ENCODE measurements at places on chromosomes 5 and 9. TPM values are rescaled to one million over a fixed set of nuclear protein-coding genes. Genes with fewer than 3 reads are reported as not detected.

DNA sequence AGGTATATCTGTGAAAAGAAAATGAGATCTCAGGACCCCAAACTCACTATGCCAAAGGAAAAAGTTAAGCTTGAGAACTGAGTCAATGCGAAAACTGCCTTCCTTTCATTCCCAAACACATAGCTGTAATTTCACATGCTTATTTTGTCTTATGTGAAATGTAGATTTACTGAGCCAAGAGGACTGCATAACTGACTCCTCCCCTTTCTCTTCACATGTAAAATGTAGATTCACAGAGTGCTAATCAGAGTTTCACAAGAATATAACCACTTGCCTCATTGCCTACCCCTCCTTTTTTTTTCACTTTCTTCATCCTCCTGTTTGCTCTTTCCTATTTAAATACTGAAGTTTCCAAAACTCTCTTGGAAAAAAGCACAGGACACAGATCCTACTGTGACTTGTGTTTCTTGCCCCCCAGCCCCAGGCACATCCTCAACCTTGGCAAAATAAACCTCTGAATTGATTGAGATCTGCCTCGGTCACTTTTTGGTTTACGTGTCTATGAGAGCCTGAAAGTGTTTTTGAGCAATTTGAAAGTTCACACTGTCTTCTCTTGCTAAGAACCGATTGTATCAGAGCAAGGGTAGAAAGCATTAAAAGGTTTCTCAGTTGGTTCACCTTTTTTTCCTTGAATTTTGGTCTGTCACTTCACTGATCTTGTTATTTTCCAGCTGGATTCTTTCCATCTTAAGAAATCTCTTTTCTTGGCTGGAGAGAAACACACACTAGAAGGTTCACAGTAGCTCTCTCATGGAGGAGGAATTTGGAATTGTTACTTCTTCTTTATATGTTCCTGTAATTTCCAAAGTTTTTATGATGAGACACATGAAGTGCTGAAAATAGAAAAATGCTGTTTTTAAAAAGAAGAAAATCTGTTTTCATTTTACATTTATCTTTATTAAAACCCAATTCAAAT, 44.8 kb upstream of the SNAPC3 start:
- H3K36me3 ChIP-seq = peaks cover 1% of the 10 kb centered on the region
- H3K27ac ChIP-seq = no peak overlapping the region
- DNase-seq = no peak
- peaks cover 28% of the 10 kb centered on the region for H3K27me3 ChIP-seq

GRCh38 chr5:176694631-176695030, 47.3 kb downstream of the TSPAN17 start:
- H3K27me3 ChIP-seq = peaks cover 67% of the 10 kb centered on the region
- H3K4me1 ChIP-seq = no peaks in the 10 kb centered on the region
- no peak for DNase-seq
- H3K36me3 ChIP-seq = no peaks in the 10 kb centered on the region
- H3K27ac ChIP-seq = no peak overlapping the region

- H3K4me3 ChIP-seq = no peak overlapping the region
- DNase-seq = no peak
- H3K36me3 ChIP-seq = peaks cover 1% of the 10 kb centered on the region
- no peaks in the 10 kb centered on the region for H3K4me1 ChIP-seq
- H3K27ac ChIP-seq = no peak overlapping the region
- H3K27me3 ChIP-seq = peaks cover 23% of the 10 kb centered on the region
These were observed 159.2 kb downstream of the ARRDC3 start for GRCh38 chr5:91223886-91224285.

- peaks cover 30% of the 10 kb centered on the region for H3K36me3 ChIP-seq
- H3K27me3 ChIP-seq = no peaks in the 10 kb centered on the region
- H3K4me3 ChIP-seq = peak overlapping the region; percentile 83
- peak overlapping the region; percentile 83 for H3K27ac ChIP-seq
These were observed 11.0 kb upstream of the NANS start for GRCh38 chr9:98045234-98046179.

DNA sequence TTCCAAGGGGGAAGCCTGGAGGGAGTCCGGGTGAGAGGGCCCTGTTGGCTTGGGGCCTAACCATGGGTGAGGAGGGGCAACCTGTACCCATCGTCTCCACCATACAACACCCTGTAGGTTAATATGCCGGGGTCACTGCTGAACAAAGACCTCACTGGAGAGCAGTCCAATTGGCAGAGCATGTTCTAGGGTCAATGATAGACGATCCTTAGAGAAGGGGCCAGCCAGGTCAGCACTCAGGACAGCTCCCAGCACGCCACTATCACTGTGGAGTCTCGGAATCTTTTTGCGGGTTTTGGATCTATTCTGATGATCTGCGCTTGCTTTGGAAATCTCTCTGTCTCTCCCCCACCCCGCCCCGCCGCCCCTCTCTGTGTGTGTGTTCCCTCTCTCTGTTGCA, 218.4 kb upstream of the MVB12B start:
- DNase-seq = no peak
- H3K36me3 ChIP-seq = no peaks in the 10 kb centered on the region
- no peak overlapping the region for H3K27ac ChIP-seq
- H3K27me3 ChIP-seq = peaks cover 14% of the 10 kb centered on the region
- H3K4me3 ChIP-seq = no peak overlapping the region

DNA sequence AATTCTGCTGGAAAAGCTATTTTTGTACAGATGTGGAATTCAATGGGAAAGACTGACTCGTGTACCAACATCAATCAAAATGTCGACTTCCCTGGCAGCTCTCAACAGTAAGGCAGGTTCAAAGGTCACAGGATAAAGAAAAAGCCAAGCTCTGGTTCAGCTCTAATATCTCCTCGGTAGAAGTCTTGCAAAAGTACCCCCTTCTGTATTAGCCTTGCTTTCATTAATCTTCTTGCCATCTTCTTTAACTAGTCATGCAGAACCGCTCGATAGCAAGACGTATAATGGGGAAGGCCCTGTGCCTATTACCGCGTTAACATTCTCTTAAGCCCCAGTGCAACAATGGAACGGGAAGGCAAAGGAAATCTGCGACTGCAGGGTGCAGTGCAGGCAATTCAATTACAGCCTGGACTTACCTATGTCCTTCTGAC, 201.2 kb downstream of the GAPVD1 start:
- peaks cover 13% of the 10 kb centered on the region for H3K36me3 ChIP-seq
- peaks cover 5% of the 10 kb centered on the region for H3K4me1 ChIP-seq
- no peak overlapping the region for H3K4me3 ChIP-seq
- no peak overlapping the region for H3K27ac ChIP-seq
- DNase-seq = no peak

- DNase-seq = no peak
- H3K27ac ChIP-seq = no peak overlapping the region
- no peaks in the 10 kb centered on the region for H3K27me3 ChIP-seq
- no peaks in the 10 kb centered on the region for H3K4me1 ChIP-seq
- H3K4me3 ChIP-seq = no peak overlapping the region
These were observed 56.2 kb upstream of the GABRB2 start for GRCh38 chr5:161602736-161603135.

GRCh38 chr9:137493364-137494103, 34.4 kb upstream of the NSMF start:
- H3K36me3 ChIP-seq = no peaks in the 10 kb centered on the region
- no peak for DNase-seq
- H3K4me3 ChIP-seq = no peak overlapping the region
- peaks cover 14% of the 10 kb centered on the region for H3K4me1 ChIP-seq
- peaks cover 6% of the 10 kb centered on the region for H3K27me3 ChIP-seq
- no peak overlapping the region for H3K27ac ChIP-seq

GRCh38 chr9:99221266-99221620, 499 bp downstream of the ALG2 start:
- peaks cover 56% of the 10 kb centered on the region for H3K4me1 ChIP-seq
- peak overlapping the region; percentile 99 for H3K4me3 ChIP-seq
- peaks cover 36% of the 10 kb centered on the region for H3K36me3 ChIP-seq
- H3K27ac ChIP-seq = peak overlapping the region; percentile 84

DNA sequence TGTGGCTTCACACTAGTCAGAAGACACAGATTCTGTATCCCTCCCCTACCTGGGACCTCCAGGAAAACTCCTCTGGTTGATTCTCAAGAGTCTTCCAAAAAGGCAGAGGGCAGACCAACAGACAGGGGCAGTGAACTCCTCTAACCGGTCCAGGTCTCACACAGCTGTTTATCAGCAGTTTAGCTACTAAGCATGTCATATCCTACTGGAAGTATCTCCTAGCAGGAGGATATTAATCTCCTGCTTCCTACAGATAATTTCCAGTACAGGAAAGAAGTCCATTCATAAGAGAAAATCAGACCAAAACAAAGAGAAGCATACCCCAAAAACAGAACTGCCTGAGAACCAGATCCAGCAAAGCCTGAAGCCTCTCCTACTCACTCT, 64.3 kb downstream of the DTWD2 start:
- no peaks in the 10 kb centered on the region for H3K36me3 ChIP-seq
- H3K4me1 ChIP-seq = no peaks in the 10 kb centered on the region

DNA sequence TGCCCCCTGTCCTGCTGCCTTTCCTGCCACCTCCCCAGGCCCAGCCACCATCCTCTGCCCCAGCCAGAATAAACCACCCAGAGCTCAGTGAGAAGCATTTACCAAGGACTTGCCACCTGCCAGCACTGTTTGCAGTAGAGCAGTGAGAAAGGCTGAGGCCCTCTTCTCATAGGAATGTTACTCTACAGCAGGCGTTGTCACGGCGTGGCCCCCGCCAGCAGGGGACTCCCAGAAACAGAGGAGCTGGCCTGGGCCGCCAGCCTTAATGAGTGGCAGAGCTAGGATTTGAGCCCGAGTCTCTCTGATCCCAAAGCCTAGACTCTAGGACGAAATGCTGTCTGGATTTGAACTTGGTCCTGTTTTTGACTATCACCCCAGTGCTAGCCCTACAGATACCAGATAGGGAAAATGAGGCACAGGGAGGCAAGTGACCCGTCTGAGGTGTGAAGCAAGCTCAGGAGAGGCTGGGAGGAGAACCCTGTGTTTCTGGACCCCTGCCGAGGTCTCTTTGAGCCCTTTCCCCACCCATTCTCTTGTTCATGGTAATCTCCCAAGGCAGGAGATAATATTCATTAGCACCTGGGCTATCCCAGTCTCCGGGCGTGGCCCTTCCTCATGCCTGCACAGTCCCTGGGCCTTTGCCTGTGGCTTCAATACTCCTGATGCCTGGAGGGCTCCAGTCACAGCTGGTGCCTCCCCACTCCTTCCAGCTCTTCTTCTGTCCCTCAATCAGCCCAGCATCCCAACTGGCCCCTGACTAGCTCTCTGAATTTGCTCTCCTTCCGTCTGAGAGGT, 30.7 kb downstream of the HRH2 start:
- peaks cover 5% of the 10 kb centered on the region for H3K36me3 ChIP-seq
- no peaks in the 10 kb centered on the region for H3K4me1 ChIP-seq
- H3K27me3 ChIP-seq = no peaks in the 10 kb centered on the region
- H3K27ac ChIP-seq = no peak overlapping the region

DNA sequence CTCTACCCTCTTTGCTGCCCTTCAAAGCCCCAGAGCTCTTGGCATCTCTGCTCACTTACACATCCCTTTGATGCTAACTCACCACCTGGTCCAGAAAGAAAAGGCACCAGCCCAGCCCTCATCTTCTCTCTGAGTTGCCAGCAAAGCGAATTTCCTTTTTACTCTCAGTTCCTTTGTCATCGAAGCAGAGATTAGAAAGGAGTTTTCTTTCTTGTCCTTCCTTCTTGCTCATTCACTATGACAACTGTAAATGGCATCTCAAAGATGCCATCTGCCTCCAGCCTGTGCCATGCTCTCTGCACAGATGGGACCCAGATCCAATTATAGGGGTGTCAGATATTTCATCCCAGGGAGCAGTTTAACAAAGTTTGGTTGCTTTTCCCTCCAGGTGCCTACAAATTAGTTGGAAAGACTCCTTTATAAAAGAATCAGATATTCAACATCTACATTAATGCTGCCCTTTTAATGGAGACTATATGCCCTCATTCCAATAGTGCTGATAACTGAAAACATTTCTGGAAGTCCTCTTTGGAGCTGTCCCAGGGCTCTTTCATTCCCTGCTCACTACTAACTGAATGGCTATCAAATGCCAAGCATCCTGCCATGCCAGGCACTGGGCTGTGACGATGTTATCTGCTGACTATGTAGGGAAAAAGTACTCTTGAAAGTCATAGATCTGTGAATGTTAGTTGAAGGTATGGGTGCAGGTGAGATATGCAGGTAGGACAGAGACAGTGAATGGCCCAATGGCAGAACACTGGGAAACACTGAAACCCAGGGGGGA, 58.9 kb downstream of the SUSD1 start:
- no peak for DNase-seq
- no peaks in the 10 kb centered on the region for H3K4me1 ChIP-seq
- H3K27me3 ChIP-seq = no peaks in the 10 kb centered on the region
- H3K36me3 ChIP-seq = peaks cover 7% of the 10 kb centered on the region
- no peak overlapping the region for H3K27ac ChIP-seq
- no peak overlapping the region for H3K4me3 ChIP-seq

DNA sequence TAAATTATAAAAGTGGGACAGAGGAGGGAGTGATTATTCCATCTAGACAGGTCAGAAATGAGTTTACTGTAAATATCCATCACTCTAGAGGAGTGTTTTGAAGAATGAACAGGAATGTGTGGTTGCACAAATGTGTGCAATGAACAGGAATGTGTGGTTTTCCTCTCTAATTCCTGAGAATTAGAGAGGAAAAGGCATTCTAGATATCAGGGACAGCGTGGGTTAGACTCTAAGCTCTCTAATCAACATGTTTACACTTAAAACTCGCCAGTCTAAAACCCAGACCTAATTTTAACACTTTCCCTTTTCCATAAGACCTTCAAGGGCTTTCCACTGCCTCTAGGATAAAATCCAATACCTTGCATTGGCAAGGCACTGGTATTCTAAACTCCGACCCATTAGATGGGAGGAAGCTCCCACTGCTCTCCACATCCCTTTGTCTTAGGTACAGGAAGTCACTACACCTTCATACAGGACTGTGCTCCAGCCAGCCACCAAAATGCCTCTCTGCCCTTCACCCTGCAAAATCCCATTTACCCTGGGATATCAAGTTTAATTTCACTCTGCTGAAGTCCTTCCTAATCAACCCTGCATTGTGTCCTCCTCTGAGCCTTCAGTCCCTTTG, 67.9 kb downstream of the NFIB start:
- H3K4me1 ChIP-seq = no peaks in the 10 kb centered on the region
- no peaks in the 10 kb centered on the region for H3K27me3 ChIP-seq
- no peak overlapping the region for H3K4me3 ChIP-seq
- H3K36me3 ChIP-seq = no peaks in the 10 kb centered on the region

GRCh38 chr9:117234103-117234502, 180.8 kb downstream of the ASTN2 start:
- no peaks in the 10 kb centered on the region for H3K4me1 ChIP-seq
- H3K27me3 ChIP-seq = no peaks in the 10 kb centered on the region
- no peaks in the 10 kb centered on the region for H3K36me3 ChIP-seq
- no peak overlapping the region for H3K4me3 ChIP-seq
- H3K27ac ChIP-seq = no peak overlapping the region
- DNase-seq = no peak

GRCh38 chr5:61641748-61642565, 309.9 kb downstream of the ZSWIM6 start:
- no peak overlapping the region for H3K27ac ChIP-seq
- no peaks in the 10 kb centered on the region for H3K36me3 ChIP-seq
- H3K4me3 ChIP-seq = no peak overlapping the region
- no peaks in the 10 kb centered on the region for H3K4me1 ChIP-seq
- DNase-seq = no peak

Gene HRH2
- total RNA-seq = 21.4 TPM

Gene CARD9
- 3.1 TPM for total RNA-seq

Gene CHSY3
- not detected for total RNA-seq

Gene DHX29
- 17.1 TPM for total RNA-seq

Gene BAG1
- total RNA-seq = 74.9 TPM

Gene CDKN2A
- total RNA-seq = 34.1 TPM

Gene HAPLN1
- not detected for total RNA-seq

Gene TAS2R1
- not detected for total RNA-seq

Gene PLAC8L1
- 0.50 TPM for total RNA-seq

Gene CAMK4
- 77.4 TPM for total RNA-seq

Gene FOXD4L6
- not detected for total RNA-seq
